ENCODE measurements at places on chromosomes 4 and X.

GRCh38 chr4:128571747-128572146 lies 237.8 kb upstream of the JADE1 start:
- no peak for DNase-seq

GRCh38 chr4:163164591-163164990 lies 2.1 kb downstream of the NAF1 start:
- no peak for DNase-seq

DNA sequence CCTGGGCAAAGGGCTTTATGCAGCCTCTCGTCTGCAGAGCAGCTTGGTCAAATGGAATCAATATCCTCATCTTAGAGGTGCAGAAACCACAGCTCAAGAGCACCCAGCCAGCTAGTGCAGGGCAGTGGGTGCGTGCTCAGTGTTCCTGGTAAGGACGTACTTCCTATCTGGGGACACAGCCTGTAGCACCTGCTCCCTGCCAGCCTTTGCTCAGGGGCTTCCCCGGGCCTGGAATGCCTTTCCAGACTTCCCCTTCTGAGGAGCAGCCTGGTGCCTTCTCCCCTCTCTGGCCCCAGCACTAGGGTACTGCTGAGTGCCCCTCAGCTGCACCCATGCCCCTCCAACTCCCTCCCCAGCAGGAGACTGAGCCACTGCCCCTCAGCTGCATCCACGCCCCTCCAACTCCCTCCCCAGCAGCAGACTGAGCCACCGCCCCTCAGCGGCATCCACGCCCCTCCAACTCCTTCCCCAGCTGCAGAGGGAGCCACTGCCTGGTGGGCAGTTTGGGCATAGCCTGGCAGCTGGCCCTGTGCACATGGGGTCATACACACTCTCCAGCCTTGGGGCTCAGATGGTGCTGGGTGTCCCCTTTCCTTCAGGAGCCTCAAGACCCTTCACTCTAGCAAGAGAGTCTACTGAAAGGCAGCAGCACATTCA lies 42.2 kb upstream of the AFAP1 start:
- no peak for DNase-seq

GRCh38 chr4:144845411-144845810 lies 199.5 kb downstream of the HHIP start:
- DNase-seq: no peak

- DNase-seq: no peak
Observed at GRCh38 chrX:10636337-10636736, 16.0 kb upstream of the MID1 start.

DNA sequence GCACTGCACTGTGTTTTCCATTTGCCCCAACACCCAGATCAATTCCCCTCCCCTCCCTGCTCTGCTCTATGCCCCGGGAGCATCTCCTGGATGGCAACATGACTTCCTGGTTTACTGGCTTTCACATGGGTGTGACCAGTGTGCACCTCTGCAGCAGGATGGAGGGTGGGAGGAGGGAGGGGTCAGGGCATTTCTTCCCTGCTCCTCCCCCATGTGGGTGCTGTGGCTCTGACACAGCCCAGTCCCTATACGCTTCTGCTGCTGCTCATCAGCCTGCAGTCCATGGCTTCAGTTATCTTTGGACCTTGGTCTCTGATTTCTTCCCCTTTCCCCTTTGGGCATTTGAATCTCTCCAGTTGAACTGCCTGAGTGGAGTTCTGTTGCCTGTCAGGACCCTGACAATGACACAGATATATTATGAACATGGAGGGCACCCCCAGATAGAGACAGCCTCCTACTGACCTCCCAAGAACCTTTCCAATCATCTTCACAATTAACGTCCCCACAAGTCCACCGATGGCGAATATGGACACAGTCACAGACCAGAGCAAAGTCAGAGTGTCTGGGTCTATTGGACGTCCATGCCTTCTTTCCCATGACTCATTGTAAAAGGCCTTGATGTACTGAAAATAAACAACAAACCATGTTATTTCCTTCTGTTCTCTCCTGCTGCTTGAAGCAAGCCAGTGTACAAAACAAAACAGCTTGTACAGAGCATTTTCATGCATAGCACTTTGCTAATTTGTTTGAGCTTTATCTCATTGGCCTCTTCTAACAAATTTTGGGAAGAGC lies 24.8 kb downstream of the SLC2A9 start:
- DNase-seq: no peak

GRCh38 chr4:115433491-115433890 lies 320.1 kb upstream of the NDST4 start:
- no peak for DNase-seq

DNA sequence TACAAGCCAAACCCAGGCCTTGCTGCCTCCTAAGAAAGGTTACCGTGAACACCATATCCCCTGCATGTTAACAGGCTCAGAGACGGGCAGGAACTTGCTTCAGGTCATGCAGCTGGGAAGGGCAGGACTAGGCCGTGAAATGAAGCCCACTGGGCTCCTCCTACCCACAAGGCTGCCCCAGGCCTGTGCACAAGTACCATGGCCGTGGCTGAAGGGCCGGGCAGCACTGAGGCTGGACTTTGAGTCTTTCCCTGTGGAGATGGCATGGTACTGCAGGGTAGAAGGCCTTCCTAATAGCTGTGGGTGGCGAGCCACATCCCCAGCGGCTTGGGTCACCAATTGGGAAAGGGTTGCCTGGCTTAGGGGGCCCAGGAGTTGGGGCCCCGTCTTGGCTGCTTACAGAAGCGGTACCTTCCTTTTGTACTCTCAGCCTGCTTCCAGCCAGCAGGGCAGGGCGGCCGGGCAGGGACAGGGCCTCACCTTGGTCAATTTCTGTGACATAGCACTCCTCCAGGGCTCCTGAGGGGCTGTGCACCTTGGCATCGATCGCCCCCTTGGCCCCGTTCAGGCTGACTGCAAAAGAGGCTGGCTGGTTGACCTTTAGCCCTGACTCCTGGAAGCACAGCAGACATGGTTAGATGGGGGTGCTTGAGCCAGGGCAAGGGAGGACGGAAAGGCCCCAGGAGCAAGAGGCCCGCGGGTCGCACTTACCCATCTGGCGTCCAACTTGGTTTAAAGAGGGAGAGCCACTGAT lies 23.8 kb downstream of the FLNA start:
- DNase-seq: peak; percentile 0

DNA sequence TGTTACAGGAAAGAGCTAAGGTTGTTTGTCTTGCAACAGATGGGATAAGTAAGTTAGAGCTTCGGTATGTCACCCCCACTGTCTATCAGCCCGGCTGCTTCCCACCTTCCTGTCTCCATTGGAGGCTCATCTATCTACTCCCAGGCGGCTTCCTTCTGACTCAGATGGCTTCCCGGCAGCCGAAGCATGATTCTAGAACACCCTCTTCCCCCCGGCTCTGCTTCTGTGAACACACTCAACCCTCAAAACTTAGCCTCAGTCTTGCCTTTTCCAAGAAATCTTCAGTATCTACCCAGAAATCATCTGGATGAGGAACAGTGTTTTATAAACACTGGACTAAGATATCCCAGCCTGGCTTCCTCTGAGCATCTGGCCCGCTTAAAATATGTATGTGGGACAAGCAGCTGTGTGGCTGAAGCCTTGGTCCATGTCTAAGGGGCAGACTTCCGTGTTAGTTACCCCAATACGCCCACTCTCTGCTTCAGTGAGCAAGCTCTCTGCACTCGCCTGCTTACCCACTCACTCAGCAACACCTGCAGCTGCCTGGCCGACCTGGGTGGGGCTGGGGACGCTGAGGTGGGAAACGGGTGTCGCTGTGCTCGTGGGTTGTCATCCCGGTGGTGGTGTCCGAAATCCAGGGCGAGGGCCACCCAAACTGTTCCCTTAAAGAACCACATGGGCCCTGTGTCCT lies 12.0 kb upstream of the SLC2A9 start:
- DNase-seq: no peak

GRCh38 chr4:165207016-165207430 lies 338 bp upstream of the KLHL2 start:
- DNase-seq: no peak

DNA sequence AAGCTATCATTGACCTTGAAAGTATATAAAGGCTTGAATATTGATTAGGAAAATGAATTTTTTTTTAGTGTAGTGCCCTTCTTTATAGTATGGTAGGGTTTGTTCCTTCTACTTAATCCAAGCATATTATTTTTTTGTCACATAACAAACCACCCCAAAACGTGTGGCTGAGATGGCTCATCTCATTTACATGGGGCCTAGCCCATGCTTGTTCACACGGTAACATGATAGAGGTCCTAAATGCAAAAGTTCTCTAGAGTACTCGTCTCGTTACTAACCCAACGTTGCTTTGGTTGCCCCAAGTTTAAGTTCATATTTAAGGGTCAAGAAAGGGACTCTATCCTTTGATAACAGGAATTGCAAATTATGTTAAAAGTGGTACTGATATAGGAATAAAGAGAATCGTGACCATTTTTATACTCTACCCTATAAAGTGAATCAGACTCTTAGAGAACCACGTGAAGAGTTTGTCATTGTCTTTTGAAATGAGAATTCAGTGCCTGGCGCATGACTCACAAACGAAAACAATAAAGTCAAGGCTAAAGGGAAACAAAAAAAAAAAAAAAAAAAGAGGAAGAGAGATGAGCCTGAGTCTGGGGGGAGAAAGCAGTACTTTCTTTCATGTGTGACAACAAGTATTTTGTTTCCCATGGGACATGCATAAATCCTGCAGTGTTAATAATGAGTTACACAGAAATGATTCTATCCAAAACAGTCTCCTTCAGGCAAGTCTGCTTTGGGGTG lies 402.8 kb upstream of the NWD2 start:
- DNase-seq: no peak

- DNase-seq: no peak
Observed at GRCh38 chrX:124720532-124720931, 374.2 kb downstream of the SH2D1A start.

GRCh38 chrX:69255441-69256290 lies 90.4 kb upstream of the PJA1 start:
- DNase-seq: no peak

- peak; percentile 3 for DNase-seq
Observed at GRCh38 chr4:18075823-18076433, 54.4 kb upstream of the LCORL start.

DNA sequence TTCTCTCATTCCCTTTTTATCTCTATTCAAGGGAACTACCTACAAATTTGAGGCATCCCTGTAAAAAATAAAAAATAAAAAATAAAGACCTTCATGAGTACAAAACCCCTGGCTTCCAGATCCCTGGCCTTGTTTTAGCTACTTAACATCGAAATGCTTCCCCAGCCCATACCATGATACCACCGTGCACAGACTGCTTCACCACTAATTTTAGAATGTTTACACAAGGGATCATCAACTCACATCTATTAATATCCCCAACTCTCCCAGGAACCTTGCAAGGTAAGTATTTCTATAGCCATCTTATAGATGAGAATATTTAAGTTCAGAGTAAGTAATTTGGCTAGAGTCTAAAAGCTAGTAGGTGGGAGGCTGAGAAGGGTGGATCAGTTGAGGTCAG lies 51.7 kb downstream of the UCHL1 start:
- DNase-seq: no peak

GRCh38 chr4:153834901-153835300 lies 46.0 kb upstream of the SFRP2 start:
- DNase-seq: no peak

GRCh38 chrX:135295238-135295943 lies 13.9 kb upstream of the ETDC start:
- peak; percentile 22 for DNase-seq

DNA sequence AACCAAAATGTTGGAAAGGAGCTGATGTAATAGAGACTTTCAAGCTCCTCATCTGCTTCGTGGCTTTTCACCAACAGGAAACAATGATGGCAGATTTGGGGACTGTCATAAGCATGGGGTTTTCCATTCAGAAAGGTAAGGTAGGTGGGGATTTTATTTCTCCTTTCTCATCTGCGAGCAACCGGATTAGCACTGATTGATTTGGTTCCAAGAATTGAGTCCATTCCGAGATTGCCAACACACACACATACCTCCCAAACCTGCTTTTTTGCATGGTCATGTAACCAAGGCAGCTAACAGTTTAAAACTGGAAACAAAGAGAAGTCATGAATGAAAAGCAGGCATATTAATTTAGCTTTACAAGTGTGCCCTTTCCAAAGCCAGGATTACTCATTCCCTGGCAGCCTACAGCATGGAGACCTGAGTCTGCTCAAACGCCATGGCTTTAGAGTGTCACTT lies 63.0 kb upstream of the LNX1 start:
- no peak for DNase-seq

DNA sequence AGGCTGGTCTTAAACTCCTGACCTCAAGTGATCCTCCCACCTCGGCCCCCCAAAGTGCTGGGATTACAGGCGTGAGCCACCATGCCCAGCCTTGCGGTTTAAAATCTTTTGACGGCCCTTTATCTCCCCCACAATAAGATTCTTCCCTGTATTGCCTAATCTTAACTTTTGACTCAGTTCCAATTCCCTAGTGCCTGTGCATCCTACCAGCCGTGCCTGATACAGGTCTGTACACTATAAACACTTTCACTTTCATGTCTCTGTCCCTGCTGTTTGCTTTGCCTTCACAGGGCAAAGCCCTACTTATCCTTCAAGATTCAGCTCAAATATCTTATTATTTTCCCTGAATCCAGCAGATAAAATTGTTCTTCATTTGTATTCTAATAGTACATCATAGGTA lies 74.6 kb downstream of the WDR44 start:
- no peak for DNase-seq

- no peak for DNase-seq
Observed at GRCh38 chr4:33060674-33061542, 2340.7 kb downstream of the PCDH7 start.

GRCh38 chr4:177509226-177509745 lies 67.0 kb upstream of the AGA start:
- DNase-seq: no peak

DNA sequence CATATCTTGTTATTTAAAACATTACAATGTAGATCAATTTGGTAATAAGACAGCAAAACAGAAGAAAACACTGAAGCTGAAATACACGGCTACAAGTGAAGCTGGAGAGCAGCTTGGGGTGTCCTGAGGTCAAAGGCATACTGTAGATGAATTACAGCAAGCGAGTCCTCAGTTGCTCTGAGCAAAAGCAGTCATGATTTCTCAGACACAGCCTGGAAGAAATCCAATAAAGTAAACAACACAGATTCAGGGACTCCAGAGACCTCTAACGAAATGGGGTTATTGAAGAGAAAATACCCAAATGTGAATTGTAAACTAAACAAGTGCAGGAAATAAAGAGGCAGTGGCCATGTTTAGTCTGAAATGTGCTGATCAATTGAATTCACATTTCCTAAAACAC lies 324.4 kb downstream of the CAMK2D start:
- no peak for DNase-seq
